ENCODE measurements at places on chromosomes 3 and 15.

- DNase-seq = peak; percentile 30
Measured at GRCh38 chr3:74001436-74001835, 376.7 kb upstream of the PDZRN3 start.

GRCh38 chr3:12427551-12427950 is 56.7 kb upstream of the TSEN2 start:
- DNase-seq = no peak

- no peak for DNase-seq
Measured at GRCh38 chr3:52384019-52384761, 60.7 kb downstream of the SEMA3G start.

GRCh38 chr3:87761795-87762194 is 297.0 kb downstream of the CGGBP1 start:
- no peak for DNase-seq

GRCh38 chr15:56996093-56996492 is 77.6 kb downstream of the TCF12 start:
- DNase-seq = no peak

- DNase-seq = no peak
Measured at GRCh38 chr3:123151251-123151705, 50.5 kb upstream of the SEC22A start.

GRCh38 chr3:45583021-45583851 is 11.3 kb upstream of the LIMD1 start:
- DNase-seq = peak; percentile 89

DNA sequence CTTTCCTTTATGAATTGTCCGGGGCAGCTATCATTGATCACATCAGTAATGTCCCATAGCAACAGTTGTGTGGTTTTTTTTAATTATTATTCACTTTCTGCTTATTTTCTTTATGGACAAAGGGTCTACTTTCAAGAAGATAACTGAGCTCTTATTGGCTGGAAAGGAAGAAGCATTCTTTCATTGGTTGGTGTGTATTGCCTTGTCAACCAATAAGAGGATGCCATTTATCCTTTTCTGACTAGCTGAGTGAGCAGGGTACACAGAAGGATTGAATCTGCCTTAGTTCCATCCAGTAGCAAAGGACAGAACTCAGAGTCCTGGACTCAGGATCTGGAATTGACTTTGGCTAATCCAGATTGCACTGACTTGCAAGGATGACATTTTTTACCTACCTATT is 13.2 kb upstream of the AEN start:
- no peak for DNase-seq

- DNase-seq = no peak
Measured at GRCh38 chr3:63855333-63855940, 8.2 kb downstream of the THOC7 start.

DNA sequence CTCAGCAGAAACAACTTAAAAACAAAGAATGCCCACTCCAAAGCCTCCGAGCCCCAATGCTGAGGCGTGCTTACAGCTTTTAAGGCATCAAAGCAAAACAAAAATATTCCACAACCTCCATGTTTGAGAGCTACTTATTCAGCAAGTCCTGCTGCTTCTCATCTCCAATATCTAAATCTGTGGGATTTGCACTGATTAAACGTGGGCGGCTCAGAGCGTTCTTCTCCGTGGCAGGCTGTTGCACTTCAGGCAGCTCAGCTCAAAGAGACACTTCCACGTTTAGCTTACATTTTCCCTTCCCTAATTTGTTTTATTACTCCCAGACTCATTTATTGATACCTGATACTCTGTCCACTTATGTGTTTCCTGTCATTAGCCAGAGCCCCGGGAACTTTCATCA is 282.6 kb upstream of the MCTP2 start:
- DNase-seq = no peak

GRCh38 chr3:64623125-64623524 is 64.7 kb downstream of the ADAMTS9 start:
- no peak for DNase-seq

DNA sequence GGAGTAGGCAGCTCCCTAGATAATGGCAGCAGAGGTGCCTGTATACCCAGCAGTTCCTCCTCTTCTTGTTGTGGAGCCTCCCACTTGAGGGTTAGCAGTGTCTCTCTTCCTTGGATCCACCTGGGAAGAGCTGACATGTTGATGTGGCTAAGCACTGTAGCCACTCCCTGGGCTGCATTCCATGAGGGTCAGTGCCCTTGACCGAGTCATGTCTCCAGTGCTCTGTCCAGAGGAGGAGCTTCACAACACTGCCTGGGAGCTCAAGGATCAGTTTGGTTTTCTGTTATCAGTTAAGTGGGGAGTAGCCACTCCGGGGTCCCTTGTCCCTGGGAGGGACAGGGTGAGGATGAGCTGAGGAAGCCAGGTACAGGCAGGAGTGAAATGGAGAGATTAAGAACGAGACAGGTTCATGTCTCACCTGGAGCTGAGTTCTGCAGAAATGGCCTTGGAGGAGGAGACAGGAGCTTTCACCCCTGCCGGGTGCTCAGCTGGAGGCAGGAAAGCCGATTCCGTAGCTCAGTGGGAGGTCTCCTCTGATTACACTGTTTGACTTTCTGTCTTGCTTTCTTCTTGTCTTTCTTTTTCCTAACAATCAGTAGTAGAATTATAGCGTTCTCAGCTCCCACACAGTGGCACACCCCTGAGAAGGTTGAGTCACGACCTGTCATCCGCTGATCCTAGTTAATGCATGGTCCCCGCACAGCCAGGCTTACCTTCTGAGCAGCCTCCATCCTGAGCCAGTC is 57.9 kb upstream of the SEC22A start:
- no peak for DNase-seq

DNA sequence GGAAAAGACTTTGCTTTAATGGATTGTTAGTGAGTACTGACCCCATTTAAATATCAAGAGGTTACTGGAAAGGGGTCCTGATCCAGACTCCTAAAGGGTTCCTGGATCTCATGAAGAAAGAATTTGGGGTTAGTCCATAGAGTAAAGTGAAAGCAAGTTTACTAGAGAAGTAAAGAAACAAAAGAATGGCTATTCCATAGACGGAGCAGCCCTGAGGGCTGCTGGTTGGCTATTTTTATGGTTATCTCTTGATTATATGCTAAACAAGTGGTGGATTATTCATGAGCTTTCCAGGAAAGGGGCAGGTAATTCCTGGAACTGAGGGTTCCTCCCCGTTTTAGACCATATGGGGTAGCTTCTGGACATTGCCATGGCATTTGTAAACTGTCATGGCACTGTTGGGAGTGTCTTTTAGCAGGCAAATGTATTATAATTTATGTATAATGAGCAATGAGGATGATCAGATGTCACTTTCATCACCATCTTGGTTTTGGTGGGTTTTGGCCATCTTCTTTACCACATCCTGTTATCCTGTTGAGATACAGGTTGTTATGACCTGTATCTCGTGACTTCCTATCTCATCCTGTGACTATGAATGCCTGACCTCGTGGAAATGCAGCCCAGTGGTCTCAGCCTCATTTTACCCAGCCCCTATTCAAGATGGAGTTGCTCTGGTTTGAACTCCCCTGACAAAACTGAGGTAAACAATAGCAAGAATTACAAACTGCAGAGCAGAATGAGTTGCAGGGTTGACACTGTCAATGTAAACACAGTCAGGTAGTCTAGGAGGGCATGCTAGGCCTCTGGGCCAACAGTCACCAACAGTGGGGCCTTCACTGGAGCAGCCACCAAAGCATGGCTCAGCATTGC is 10.3 kb upstream of the GPR160 start:
- DNase-seq = no peak

DNA sequence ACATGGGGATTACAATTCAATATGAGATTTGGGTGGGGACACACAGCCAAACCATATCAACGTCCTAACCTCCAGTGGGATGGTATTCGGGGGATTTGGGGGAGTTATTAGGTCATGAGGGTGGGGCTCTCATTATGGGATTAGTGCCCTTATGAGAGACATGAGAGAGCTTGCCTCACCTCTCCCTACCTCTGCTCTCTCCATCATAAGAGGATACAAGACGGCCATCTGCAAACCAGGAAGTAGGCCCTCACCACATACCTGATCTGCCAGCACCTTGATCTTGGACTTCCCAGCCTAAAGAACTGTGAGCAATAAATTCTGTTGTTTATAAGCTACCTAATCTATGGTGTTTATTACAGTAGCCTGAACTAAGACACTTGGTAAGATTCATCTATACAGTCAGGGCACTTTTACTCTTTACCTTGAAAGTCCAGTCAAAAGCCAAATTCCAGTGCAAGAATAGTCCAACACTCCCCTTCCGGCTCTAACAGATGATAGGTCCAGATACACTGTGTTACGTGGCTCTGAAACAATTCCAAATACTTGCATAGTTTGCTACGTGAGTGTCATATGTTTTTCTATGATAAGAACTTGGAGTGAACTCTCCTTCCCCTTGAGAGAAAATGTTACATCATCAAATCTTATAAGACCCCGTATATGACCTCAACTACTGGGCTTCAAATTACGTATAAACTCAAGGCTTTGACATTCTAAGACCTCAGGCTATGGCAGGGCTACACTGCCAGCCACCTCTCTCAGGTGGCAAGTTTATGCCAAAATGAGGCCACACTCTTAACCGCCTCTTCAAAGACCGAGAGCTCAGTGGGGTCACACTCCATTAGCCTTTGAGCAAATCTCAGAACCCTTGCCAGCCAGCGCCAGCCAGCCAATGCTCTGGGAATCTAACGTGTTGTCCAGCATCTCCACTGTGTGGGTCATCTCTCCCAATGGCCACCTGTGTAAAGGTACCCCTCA is 129.9 kb downstream of the XXYLT1 start:
- DNase-seq = no peak

DNA sequence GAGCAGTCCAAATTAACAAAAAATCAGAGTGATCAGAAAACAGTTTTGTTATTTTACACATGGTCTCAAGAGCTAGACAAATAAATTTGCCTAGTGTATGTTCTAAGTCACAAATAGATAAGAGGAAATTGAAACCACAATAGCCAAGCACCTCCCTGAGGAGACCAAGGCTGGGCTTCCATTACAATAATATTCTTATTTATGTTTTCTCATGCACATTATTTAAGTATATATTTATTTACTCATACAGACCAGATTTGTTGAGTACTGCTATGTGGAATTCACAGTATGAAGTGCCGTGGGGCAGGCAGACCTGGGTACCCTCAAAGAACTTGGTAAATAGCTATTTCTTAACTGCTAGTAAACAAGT is 242.3 kb upstream of the ICE2 start:
- DNase-seq = no peak

DNA sequence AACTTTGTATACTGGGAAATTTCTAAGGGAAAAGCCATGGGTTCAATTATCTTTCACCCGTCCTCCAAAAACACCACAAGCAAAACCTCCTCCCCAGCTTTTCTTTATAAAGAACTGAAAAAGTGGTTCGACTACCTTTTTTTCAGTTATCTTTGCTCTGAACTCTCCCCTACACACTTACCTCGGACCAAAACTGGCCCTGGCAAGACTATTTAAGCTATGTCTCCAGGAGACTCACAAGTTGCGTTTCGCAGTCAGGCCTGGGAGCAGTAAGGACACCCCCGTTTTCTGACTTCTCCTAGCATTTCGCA is 645 bp downstream of the COPS2 start:
- DNase-seq = no peak

GRCh38 chr3:51799879-51800749 is 21.1 kb upstream of the IQCF6 start:
- DNase-seq = peak; percentile 66

- no peak for DNase-seq
Measured at GRCh38 chr15:70095408-70096214, 2.1 kb downstream of the TLE3 start.

- DNase-seq = no peak
Measured at GRCh38 chr3:177731644-177732268, 534.5 kb upstream of the TBL1XR1 start.

DNA sequence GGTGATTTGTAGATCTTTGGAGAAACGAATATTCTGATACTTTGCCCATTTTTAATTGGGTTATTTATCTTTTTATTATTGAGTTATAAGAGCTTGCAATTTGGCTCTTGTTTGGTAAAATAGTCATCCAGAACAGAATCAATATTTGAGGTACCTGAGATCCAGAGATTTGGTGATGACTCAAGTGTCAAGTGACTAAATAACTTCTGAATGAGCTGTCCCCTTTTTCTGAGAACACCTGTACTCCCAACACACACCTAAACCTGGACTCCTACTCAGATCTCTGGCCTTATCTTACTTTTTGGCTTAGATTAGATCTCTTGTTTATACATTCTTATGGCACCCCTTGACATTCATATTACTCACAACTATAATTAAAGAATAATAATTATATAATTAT is 3.1 kb upstream of the TRA2B start:
- DNase-seq = no peak

- DNase-seq = no peak
Measured at GRCh38 chr15:38024293-38025091, 90.1 kb downstream of the TMCO5A start.

GRCh38 chr15:96038650-96039049 is 291.9 kb upstream of the NR2F2 start:
- DNase-seq = no peak

DNA sequence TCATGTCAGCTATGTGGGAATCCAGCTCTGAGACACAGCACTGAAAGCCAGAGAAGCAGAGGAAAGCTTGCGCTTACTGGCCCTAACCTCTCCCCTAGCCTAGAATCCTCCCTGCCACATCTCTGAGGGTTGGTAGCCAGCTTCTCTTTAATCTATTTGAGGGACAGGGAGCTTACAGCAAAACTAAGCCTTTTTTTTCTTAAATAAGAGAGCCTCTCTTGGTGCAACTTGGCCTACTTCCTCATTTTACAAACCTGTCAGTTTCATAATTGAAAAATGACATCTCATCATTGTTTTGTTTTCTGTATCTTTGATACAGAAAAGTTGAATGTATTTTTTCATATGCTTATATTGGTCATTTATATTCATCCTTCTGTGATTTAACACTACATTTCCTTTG is 193.9 kb downstream of the ZNF621 start:
- no peak for DNase-seq

GRCh38 chr3:22495791-22496190 is 707.3 kb upstream of the UBE2E2 start:
- peak; percentile 68 for DNase-seq

- peak; percentile 86 for DNase-seq
Measured at GRCh38 chr15:96327155-96327741, 3.3 kb upstream of the NR2F2 start.

GRCh38 chr3:76827701-76828226 is 212.1 kb upstream of the ROBO2 start:
- DNase-seq = no peak

DNA sequence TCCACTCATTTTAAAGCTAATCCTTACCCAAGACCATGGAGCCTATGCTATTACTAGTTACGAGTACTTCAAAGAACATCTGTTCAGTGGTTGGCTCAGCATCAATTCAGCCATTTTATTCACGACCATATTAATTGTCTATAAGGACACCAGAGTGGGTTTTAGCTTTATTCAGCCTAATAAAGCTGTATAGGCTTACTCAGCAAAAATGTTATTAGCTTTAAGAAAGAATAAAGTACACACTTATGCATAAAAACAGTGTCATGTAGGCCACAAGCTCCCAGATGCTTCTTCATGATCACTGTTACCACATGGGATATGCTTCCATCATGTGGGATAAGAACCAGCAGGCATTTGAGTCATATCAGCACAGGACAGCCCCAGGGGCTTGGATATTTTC is 87.4 kb upstream of the GPR149 start:
- DNase-seq = no peak
